AG09319 (cell line): ENCODE measurements at places on chromosomes 1 and 21.

- no peak for DNase-seq
These were observed 16.8 kb downstream of the IFNAR2 start for GRCh38 chr21:33246506-33246905.

GRCh38 chr1:214532070-214532469, 19.3 kb downstream of the PTPN14 start:
- DNase-seq, result no peak

- no peak for DNase-seq
These were observed 104.9 kb upstream of the PLD5 start for GRCh38 chr1:242629396-242629795.

GRCh38 chr1:207983044-207983635, 72.2 kb upstream of the CD34 start:
- DNase-seq, result no peak

- no peak for DNase-seq
These were observed 15.6 kb upstream of the TTC4 start for GRCh38 chr1:54699936-54700525.

DNA sequence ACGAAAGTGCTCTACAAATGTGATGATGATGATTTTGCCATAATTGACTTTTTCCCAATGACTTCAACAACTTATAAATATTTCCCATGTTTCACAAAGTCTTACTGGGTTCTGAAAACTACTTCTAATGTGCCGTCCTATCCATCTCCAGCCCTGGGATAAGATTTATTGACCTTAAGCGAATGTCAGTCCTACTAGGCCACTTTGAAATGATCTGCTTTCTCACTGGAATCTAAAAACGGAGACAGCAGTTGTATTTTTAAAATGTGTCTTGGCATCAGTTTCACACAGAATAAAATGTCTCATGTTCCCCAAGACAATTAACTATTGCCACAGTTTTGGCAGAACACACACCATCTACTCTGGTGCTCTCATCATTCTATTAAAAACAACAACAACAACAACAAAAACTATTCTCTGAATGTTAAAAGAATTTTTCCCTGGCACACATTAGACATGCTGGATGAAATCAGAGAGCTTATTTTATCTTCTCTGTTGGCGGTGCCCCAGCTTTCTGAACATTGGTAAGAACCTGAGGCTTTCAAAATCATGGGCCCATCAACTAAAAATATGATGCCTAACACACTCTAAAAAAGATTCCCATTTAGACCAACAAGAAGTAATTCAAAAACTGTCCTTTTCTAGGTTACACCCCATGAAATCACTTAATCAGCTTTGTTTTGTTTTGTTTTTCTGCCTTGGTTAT, 23.1 kb upstream of the DNASE2B start:
- peak; percentile 4 for DNase-seq

- peak; percentile 10 for DNase-seq
These were observed 87.8 kb downstream of the HLX start for GRCh38 chr1:220966881-220967611.

DNA sequence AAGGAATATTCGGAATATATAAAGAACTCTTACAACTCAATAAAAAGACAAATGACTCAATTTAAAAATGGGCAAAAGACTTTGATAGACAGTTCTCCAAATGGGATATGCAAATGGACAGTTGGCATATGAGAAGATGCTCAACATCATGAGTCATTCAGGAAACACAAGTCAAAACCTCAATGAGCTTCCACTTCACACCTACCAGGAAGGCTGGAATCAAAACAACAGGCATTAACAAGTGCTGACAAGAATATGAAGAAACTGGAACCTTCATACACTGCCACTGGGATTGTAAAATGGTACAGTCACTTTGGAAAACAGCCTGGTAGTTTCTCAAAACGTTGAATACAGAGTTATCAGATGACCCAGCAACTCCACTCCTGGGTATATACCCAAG, 17.2 kb downstream of the PGBD5 start:
- no peak for DNase-seq

DNA sequence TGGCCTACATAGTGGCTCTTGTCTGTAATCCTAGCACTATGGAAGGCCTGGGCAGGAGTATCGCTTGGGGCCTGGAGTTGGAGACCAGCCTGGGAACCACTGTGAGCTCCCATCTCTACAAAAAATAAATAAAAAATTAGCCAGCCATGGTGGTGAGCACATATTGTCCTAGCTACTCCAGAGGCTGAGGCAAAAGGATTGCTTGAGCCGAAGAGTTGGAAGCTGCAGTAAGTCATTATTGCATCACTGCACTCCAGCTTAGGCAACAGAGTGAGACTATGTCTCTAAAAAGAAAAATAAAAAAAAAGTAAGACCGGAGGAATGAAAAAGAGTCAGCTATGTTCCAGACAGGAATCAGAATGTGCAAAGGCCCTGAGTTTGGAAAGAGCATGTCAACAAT, 115.3 kb downstream of the CYYR1 start:
- DNase-seq, result no peak

DNA sequence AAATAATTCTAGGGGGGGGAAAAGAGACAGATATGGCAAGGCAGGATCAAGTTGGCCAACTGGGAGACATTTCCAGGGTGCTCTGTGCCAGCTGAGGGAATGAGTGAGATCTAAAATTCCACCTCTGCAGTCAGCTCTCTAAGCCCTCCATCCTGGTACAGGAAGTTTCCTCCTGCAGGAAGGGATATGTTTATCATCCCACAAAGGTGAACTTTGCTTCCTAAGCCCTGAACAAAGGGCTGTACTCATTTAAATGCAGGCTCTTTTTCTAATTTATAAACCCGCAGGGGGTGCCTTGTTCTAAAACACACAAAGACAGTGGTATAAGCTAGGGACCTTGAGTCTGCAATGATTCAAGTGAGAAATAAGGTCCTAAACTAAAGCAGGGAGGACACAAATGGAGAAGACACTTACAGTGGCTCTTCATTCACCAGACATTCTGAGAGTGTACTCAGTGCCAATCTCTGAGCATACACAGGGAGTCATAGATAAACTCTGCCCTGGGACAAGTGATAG, 3.6 kb upstream of the TNFSF4 start:
- no peak for DNase-seq

GRCh38 chr21:19640964-19641363, 1237.4 kb upstream of the TMPRSS15 start:
- DNase-seq, result no peak

- DNase-seq, result no peak
These were observed 34.4 kb downstream of the GLUL start for GRCh38 chr1:182357171-182357570.

DNA sequence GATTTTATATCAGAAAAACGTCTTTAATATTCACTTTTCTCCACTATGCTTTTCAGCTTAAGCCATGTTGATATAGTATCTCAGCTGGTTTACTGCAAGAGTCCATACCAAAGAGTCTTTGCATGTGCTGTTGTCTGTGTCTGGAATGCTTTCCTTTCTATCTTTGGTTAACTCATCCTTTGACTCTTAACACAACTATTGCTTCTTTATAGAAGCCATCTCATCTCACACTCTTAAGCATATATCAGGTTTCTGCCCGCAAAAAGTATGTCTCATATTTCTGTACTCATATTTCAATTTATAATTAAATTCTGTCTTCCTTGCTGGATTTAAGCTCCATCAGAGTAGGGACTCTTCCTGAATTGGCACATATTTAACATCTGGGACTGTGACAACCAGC, 220.9 kb upstream of the KCNK2 start:
- DNase-seq, result no peak

DNA sequence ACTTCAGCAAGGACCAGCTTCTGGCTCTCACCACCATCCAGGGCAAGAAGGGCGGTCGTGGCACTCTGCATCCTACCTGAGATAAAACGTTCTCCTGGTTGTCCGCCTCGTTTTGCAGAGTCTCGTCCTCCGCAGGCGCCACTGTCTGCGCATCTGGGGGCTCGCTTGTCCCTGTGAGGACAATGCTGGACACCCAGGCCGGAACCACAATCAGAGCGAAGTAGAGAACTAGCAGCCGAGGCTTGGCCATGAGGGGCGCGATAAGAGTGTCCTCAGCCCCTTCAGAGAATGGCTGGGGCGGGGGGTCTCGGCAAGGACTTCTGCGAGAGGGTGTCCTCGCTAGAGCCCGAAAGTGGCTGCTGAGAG, 505 bp downstream of the OLFML2B start:
- no peak for DNase-seq

DNA sequence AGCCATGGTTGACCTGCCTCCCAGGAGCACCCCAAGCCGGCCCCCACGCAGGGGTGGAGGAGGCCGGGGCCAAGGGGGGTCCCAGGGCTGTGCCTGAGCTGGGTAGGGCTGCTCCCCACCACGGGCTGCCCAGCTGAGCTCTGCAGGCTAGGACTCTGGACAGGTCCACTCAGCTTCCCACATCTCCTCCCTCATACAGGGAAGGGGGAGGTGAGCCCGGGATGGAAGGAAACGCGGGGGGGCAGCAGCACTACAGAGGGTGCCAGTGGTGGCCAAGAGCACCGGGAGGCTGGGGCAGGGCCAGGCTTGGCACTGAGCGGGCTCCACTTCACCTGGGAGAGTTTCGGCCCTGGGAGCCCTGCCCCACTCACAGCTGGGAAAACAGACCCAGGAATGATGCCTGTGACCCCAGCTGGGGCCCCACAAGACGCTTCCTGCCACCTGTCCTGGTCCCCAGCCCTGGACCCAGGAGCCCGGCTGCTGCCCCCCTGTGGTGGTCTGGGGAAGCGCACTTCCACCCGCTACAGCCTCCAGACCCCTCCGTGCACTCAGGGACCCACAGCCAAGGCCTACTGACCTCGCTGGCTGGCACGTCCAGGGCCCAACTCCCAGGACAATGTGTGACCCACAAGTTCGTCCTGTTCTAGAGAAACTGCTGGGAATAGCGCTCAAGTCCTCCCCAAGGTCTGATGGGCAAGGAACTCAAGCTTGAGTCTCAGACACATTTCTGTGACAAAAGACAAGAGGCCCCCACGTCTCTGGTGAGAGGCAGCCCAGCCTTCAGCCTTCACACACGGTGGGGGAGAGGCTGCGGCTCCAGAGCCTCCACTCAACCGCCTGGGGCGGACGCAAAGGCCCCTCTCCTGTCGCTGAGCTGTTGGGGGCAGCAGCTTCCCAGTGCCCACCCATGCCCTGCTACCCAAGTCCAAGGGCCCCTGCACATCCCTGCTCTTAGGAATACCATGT, 3.0 kb downstream of the AURKAIP1 start:
- DNase-seq, result no peak

GRCh38 chr1:220733086-220733601, 15.0 kb upstream of the MTARC2 start:
- DNase-seq, result peak; percentile 75

DNA sequence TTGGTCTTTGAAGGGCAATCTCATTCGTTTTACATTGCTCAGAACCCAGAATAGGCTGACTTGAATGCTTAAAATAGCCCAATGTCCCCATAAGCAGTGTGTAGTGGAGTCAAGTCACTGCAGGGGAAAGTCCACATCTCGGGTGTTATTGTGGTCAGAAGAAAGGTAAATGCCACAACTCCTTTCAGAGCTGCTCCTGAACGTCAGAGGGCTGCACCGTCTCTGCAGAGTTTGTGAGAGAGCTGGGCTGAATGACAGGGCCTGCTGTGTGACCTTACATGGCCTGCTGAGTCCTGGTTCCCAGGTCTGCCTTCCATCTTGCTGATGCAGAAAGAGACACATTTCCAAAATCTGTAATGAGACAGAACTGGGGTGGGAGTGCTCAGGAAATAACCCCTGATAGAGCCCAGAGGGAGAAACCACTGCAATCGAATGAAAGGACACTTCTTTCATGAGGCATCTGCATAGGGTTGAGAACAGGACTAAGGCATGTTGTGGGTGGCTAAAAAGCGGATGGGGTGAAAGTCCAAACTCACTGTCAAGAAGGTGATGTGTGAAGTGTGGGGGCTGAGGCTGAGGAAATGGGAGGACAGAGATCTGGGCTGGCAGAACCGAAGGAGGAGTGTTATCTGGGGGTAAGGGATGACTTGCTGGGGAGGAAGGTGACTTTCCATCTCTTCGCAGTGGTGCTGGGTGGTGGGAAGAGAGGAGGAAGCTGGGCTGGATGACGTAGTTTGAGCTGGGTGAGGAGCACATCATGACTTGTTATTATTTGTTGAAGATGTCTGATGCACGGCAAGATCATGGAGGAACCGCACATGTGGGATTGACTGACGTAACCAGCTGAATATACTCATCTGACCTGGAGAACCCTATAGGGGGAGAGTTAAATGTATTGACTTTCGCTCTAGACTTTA, 33.7 kb downstream of the XCL2 start:
- DNase-seq, result no peak

DNA sequence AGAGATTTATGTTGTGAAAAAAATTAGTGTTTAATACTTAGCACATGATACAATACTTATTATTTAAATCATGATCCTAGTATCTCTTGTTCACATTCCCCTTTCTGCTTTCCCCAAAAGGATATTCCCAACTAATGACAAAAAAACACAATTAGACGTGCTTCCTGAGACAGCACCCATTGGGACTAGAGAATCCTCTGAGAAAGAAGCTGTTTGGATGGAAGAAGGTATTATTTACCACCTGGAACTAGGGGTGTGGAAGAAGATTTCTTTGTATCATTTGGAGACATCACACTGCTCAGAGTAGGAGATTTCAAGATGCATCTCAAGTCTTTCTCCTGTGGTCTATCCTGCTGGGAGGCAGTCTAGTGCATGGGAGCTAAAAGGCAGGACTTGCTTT, at the start of gene OR10Z1:
TSS of gene OR10Z1 (plus strand) at position 301 of the 400 bp plus-strand sequence. CDS start 1,171 bp downstream, outside the sequence.
- DNase-seq, result no peak

- no peak for DNase-seq
These were observed 46.4 kb upstream of the RGS21 start for GRCh38 chr1:192270398-192270797.

- DNase-seq, result no peak
These were observed 47.7 kb downstream of the TPR start for GRCh38 chr1:186327331-186327730.

DNA sequence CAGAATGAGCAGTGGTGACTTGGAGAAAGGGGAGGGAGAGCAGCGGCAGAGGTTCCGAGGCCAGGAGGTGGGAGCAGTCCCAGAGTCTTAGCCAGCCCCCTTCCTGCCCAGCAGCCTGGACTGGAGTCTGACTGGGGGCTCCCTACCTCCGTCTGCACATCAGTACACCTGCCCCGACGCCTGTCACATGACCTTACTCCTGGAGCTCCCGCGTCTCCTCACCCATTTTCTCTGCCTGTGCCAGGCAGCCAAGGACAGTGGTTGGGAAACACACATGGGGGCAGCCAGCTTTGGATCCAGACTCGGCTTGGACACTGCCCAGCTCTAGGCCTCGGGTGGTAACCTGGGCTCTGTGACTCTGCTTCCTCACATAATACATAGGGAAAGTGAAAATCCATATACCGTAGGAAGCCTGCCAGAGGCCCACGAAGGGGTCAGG, 16.9 kb downstream of the ACTRT2 start:
- no peak for DNase-seq

- no peak for DNase-seq
These were observed 396.6 kb downstream of the NPHP4 start for GRCh38 chr1:5595531-5596170.

DNA sequence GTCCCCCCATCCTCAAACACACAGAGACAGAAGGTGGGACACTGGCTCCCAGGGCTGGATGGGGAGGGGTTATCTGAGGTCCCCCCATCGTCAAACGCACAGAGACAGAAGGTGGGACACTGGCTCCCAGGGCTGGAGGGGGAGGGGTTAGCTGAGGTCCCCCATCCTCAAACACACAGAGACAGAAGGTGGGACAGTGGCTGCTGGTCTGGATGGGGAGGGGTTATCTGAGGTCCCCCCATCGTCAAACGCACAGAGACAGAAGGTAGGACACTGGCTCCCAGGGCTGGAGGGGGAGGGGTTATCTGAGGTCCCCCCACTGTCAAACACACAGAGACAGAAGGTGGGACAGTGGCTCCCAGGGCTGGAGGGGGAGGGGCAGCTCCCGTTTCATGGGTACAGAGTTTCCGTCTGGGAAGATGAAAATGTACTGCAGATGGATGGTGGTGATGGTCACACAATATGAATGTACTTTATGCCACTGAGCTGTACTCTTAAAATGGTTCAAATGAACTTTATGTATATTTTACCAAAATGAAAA, 69.2 kb downstream of the SCCPDH start:
- DNase-seq, result no peak
